DMS 273 treated with DMSO at 0.1 percent for 48 hours (cell line): ENCODE measurements at places on chromosomes 6 and 20.
A peak's percentile ranks its signal among the peaks of the same experiment; 100 is the strongest.

DNA sequence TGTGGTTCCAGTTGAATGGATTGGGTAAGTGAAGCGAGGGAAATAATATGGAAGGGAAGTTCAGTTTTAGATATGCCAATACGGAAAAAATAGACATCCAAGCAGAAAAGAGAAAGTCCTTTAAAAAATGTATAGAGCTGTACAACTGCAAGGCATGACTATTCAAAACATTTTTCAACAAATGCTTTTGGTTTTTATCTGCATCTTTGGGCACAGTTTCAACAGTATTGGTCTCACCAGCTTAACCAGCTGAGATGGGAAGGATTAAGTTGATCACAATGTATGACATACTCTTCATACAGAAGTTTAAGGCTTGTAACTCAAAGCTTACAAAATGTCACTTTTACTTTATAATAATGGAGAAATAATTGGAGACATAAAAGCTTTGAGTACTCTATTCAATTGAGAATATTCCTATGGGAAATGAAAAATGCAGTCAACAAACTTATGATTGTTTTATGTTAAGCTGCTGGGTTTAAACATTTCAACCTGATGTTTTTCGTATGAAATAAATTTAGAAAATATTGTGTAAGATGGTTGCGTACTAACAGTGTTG is 16.3 kb upstream of the UTRN start:
- DNase-seq = no peak

DNA sequence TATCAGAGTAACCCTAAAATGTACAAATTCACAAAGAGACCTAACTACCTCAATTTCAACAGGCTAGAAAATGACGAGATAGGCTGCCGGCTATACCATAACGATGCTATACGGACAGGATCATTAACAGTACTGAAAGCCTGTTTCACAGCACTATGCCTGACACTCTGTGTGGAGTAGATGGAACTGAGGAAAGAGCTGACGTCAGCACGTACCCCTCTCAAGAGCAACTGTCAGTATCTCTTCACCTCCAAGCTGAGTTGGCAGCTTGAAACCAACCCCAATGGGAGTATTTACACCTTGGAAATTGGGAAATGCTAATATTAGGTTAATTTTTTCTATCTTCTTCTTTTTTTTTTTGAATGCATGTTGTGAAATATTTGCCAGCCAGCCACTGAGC is 53.6 kb downstream of the HUS1B start:
- no peak for DNase-seq

DNA sequence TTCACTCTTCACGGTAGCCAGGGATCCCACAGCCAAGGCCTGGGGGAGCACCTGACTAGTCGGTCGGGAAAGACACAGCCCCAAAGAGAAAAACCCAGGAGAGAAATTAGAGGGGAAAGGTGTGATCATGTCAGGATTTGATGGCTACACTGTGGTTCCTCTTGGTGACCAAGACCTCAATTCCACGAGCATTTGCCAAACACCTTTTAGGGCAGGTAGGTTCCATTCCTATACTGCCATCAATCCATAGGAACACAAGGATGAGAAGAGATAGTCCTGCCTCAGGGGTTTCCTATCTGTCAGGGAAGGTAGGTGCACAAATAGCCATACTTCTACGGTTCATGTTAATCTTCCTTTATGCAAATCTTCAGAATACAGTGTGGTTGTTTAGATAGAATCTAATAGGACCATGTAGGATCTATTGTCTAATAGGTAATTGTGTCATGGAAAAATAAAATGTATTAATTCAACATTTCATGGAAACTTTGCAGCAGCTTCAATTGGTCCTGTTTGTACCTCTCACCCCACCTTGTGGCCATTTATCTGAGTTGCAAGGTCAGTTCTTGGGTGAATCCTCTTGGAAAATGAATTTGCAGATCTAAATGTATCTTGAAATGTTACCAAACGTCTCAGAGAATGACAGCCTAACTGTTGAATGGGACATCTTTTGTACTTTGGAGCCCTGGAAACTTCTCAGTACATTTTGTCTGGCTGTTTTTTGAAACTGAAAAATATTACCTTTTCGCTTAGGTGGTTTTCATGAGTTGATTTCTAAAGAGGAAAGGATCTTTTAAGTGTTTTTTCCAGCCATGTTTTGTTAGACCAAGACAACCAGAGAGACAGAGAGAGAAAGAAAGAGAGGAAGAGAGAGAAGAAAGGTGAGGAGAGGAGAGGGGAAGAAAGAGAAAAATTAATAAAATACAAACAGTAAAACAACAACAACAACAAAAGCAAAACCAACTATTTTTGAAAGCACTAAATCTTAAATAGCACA is 33.7 kb upstream of the IYD start:
- DNase-seq = peak; percentile 23

- no peak for DNase-seq
Measured at GRCh38 chr20:37421060-37421905, 75.3 kb downstream of the SRC start.

DNA sequence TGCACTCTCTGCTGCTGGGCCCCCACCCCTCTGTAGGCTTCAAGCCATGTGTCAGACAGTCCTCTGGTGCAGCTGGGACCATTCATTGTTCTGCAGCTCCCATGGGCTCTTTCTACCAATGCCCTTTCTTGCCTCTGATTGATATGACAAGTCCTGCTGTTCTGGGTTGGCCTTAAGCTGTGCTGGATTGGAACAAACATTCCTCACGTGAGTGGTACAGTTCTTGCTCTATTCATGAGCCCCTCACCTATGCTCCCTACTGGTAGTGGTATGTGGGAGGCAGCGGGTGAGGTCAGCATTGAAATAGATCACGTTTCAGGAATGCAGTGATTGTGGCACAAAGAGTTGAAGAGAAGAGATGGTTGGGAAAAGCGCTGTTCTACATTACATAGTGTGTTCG is 48.8 kb upstream of the RALY start:
- DNase-seq = no peak

- no peak for DNase-seq
Measured at GRCh38 chr6:47521961-47522360, 44.4 kb downstream of the CD2AP start.

- no peak for DNase-seq
Measured at GRCh38 chr6:6503191-6503590, 85.3 kb upstream of the LY86 start.

- peak; percentile 57 for DNase-seq
Measured at GRCh38 chr20:44720621-44720996, 5.4 kb downstream of the CCN5 start.

DNA sequence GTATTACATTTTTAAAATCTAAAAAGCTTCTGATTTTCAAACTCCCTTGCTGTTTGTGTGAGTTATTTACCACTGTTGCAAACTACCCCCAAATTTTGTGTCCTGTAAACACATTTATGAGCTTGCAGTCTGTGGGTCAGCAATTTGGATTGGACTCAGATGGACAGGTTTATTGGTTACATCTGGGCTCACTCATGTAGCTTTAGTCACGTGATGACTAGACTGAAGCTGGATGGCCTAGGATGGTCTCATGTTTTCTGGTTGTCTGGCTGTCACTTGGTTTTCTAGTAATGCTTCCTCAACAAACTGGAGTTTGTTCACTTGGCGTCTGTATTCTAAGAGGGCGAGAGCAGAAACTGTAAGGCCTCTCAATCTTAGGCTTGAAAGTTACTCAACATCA is 12.2 kb upstream of the C6orf58 start:
- no peak for DNase-seq

DNA sequence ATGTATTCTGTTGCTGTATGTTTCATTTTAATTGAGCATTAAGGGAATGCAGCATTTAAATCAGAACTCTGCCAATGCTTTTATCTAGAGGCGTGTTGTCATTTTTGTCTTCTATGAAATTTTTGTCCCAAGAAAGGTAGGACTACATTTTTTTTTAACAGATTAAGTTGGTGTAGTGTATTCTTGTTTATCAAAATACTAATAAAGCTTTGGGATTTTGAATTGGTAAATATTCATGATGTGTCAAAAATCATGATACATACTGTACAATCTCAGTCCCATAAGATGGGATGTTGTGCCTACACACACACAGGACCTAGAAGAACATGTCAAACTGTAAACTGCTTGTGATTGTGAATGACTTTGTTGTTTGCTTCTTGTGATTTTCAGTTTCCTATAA is 11.2 kb upstream of the HMGN4 start:
- DNase-seq = no peak
